Fibroblast of skin of scalp (primary cell): ENCODE measurements at places on chromosomes 11 and 22.
A peak's percentile ranks its signal among the peaks of the same experiment; 100 is the strongest.

DNA sequence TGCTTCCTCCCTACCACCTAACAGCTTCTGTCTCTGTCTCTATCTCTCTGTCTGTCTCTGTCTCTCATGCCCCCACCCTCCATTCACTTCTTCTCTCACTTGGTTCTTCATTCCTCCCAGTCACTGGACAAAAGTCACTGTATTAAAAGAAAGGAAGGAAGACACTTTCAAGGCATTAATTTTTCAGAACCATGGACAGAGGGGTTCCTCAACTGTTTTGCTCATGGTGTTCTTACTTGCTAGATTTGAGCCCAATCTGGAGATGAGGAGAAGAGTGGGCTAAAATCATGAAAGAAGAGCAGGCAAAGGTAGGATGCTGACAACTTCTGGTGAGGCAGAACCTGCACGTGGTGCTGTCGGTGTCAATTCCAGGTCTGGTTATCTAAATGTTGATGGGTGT, 116.7 kb upstream of the LARGE1 start:
- DNase-seq = no peak

- peak; percentile 80 for DNase-seq
Observed at GRCh38 chr11:28447226-28447625, 339.0 kb downstream of the METTL15 start.

DNA sequence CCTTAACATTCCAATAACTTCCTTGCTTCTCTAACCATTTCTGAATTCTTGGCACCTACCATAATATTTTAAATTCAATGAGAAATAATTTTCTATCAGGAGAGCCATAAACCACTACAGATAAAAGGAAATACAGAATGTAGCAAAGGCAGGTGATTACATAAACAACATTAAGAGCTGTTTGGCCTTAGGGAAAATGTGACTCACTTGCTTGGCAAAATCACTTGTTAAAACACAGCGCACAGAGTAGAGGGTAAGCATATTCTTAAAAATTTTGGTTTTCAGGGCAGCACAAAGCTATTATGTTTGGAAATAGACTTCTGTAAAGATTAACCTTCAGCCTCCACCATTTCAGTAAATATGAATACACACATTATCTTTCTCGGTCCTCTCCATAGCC, 26.4 kb downstream of the IZUMO1R start:
- no peak for DNase-seq

- no peak for DNase-seq
Observed at GRCh38 chr22:24883432-24883831, 63.1 kb downstream of the LHFPL7 start.

GRCh38 chr11:81852896-81853295, 880.8 kb downstream of the FAM181B start:
- no peak for DNase-seq

DNA sequence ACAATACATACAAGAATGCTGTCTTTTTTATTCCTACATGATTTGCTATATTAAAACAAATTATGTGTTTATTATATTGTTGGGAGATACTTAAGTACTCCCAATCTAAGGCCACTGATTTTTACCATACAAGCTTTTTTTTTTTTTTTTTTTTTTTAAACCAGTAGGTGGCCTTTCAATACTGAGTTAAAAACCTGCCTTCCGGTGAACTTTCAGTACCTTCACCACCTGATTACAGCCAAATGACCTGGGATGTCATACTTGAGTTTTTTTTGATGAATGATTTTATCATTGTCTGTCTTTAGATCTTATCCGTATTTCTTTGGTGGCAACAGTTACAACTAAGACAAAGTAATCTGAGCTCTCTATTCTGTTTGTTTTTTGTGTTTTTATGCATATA, 94.0 kb upstream of the FOLH1 start:
- no peak for DNase-seq

DNA sequence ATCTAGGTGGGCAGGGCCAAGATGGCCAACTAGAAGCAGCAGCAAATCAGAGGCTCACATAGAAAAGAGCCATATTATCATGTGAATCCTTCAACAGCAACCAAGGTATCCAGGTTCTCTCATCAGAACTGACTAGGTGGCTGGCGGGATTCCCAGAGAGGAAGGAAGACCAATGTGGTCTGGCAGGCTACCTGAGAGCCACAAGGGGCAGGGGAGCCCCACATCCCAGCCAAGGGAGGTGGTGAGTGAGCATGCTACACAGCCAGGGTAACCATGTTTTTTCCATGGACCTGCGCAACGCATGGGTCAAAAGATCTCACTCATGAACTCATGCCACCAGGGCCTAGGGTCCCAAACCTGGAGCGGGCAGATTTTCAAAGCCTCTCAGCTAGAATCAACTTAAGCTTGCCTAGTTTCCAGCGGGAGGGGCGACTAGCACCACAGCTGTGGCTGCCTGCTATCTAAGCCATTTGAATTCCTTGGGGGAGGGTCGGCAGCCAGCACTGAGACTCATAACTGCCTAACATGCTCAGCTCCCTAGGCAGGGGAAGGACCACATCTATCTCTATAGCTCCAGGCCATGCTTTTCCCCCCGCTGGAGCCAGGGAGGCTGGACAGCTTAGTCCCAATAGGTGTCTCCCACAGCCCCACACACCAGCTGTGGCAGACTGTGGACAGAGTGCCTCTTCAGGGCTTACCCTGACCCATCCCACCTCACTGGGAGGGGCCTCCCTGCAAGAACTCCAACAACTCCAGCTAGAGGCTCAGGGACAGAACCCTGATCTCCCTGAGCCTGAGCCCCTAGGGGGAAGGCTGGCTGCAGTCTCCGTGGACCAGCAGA, 28.7 kb upstream of the CASP12 start:
- DNase-seq = no peak

GRCh38 chr11:1825039-1825740, 9.6 kb upstream of the SYT8 start:
- DNase-seq = no peak

DNA sequence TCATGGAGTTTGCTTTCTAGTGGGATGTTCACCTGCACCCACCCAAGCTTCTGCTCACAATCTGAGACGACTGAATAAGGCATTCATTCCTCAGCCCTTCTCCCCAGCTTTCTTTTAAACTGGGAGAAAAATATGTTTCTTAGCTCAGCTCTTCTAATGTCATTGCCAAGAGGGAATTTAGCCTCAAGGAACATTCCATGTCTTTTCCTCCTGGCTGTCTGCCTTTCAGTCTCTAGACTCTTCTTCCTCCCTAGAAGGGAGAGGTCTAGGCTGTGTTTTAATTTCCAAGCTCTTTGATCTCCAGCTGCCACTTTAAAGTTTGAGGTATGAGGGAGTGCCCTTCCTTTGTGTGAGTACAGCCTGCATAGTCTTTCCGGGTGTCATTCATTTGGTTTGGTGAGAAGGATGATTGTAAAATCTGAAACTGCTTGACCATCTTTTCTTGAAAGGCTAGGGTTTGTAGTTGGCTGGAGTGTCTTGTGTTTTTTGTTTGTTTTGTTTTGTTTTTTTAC, 11.7 kb upstream of the HTATIP2 start:
- no peak for DNase-seq

DNA sequence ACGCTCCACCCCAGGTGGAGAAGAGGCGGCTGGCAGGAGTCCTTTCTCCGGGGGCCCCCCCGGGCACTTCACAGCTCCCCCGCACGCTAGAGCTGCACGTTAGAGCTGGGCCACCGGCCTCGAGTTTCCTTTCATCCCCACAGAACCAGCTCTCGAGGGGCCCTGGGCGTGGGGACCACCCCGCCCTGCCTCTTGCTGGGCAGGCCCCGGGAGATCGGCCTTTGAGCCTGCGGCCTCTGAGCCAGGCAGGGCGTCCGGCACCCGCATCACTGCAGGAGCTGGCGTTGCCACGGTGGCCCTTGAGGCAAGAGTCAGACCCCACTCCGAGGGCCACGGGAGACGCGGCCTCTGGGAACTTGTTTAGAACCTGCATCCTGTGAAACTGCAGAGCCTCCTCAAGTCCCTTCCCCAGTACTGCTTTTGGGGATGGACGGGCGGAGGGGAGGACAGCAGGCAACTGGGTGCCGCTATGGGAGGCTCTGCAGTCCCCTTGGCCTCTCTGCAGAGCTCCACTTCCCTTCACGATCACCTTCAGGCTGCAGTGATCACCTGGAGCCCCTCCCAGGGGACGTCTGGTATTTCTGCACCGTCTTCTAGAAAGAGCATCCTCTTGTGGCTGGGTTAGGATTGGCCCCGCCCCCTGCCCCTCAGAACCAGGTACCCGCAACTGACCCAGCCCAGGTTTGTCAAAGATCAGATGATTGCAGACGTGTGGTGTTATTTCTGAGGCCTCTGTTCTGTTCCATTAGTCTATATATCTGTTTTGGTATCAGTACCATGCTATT, 13.9 kb upstream of the GAL start:
- DNase-seq = no peak

DNA sequence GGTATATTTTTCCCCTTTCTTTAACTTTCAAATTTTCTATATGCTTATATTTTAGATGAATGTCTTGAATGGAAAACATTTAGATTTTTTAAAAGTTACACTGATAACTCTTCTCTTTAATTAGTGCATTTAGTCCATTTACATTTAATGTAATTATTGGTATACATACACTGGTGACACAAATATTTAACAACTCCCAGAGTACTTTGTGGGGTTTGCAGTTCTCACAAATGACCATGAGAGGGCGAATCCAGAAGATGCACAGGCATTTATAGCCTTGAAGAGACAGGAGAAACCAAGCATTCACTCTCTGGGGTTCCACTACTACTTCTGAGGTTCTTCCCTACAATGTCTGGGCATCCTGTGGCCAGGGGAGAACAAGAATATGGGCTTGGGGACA, 125.1 kb downstream of the TIMP3 start:
- DNase-seq = peak; percentile 45

DNA sequence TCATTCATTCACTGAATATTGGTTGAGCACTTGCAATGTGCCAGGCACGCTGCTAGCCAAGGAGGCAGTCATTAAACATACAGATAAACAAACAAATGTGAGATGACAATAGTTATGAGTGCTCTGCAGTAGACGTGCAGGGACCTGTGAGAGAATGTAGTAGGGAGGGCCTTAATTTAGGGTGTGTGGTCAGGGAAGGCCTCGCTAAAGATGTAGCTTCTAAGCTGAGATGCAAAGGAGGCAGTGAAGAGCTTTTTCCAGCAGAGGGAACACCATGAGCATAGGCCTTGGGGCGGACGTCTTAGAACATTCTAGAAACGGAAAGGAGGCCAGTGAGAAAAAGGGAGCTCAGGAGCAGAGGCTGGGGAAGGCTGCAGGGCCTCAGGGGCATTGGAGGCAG, 789 bp upstream of the NCF4 start:
- DNase-seq = no peak

GRCh38 chr22:37419969-37420685, 7.2 kb downstream of the ELFN2 start:
- DNase-seq = no peak

DNA sequence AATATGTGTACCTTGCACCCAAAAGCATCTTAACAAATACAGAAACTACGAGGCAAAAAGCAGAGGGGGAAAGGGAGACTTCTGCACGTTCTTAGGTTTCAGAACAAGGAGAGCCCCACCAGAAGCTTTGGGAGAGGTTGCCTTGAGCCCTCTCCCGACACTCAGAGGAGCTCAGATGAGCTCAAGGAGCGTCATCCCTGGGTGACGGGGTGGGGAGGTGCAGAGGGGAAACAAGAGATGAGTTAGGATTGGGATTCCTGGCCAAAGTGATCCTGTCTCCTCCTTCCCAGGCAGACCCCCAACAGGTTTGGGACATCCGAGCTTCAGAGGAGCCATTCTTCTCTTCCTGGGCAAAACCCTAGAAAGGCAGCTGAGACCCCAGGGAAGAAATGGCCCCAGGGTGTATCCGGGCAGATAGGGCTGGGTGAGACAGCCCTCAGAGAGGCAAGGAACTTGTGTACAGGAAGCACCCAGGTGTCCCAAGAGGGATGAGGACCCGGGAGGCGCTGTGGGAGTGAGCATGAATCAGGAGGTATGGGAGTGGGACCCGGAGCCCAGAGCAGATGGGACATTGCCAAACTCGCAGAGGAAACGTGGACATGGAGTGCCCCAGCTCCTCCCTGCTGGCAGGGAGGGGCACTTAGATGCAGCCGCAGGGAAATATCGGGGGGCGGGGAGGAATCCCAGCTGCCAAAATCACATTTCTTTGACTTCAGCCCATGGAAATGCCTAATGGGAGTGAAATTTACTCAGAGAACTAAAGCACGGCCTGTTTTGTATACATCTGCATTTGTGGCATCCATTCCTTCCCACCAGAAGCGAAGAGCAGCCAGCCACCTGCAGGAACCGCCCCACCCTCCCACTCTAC, 12.4 kb downstream of the C1QTNF6 start:
- no peak for DNase-seq

DNA sequence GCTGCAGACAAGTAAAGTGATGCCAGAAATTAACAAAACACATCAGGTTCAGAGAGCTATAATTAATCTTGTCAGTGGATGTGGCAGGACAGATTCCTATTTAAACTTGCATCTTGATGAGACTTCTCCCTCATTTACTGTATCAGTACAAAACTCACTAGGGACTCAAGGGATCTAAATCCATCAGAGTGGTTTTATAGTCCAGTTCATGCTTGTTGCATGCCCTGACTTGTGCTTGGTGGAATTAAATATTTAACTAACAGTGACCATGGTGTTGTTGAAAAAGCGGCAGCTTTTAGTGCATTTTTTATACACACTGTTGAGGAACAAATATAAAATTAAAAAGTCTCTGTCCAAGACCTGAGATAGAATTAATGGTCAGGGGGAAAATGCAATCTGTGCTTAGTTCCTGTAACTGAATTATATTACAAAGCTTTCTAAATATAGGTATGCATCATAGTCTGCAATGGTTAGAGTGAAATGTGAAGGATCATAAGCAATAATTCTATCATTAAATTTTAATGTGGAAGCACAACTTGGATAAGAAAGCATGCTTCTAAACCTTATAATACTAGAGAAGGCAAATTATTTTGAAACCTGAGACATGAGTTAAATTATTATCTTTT, 1475.5 kb upstream of the TENM4 start:
- DNase-seq = no peak

- DNase-seq = no peak
Observed at GRCh38 chr11:35192347-35192746, 53.4 kb downstream of the CD44 start.

- peak; percentile 51 for DNase-seq
Observed at GRCh38 chr11:68312117-68312779, at the start of gene LRP5. Gene LRP5 (plus strand): TSS chr11:68312591. CDS start chr11:68312715, 124 bp downstream.

DNA sequence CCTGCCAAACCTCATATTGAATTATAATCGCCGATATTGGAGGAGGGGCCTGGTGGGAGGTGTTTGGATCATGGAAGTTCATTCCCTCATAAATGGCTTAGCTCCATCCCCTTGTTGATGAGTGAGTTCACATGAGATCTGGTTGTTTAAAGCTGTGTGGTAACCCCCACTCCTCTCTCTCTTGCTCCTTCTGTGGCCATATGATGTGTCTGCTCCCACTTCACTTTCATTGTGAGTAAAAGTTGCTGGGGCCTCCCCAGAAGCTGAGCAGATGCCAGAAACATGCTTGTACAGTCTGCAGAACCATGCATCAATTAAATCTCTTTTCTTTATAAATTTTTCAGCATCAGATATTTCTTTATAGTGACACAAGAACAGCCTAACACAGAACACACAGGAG, 929.0 kb upstream of the FAT3 start:
- DNase-seq = peak; percentile 34

GRCh38 chr11:73961321-73961720, 10.5 kb downstream of the DNAJB13 start:
- DNase-seq = peak; percentile 50
